Ascending aorta (tissue), 2 donors: ENCODE measurements at places on chromosomes 1 and 21. TPM values are rescaled to one million over a fixed set of nuclear protein-coding genes. Genes with fewer than 3 reads are reported as not detected.

MYBPH gene
- not detected for total RNA-seq

GRCh38 chr1:24388331-24388885 lies 25.2 kb downstream of the STPG1 start:
- no peak for DNase-seq

- DNase-seq, result no peak
These were observed 1.4 kb upstream of the BRINP3 start for GRCh38 chr1:190479050-190479397.

GPR3 gene
- total RNA-seq, result 2.0 TPM

- DNase-seq, result peak; percentile 84
These were observed 49.9 kb upstream of the CYP2J2 start for GRCh38 chr1:59976194-59977074.

- no peak for DNase-seq
These were observed 92.1 kb upstream of the LMO4 start for GRCh38 chr1:87236585-87236984.

GMEB1 gene
- 5.2 TPM for total RNA-seq
